ENCODE measurements at places on chromosomes 13 and 19.

- no peak for DNase-seq
Observed at GRCh38 chr19:2945575-2946184, 909 bp upstream of the ZNF77 start.

DNA sequence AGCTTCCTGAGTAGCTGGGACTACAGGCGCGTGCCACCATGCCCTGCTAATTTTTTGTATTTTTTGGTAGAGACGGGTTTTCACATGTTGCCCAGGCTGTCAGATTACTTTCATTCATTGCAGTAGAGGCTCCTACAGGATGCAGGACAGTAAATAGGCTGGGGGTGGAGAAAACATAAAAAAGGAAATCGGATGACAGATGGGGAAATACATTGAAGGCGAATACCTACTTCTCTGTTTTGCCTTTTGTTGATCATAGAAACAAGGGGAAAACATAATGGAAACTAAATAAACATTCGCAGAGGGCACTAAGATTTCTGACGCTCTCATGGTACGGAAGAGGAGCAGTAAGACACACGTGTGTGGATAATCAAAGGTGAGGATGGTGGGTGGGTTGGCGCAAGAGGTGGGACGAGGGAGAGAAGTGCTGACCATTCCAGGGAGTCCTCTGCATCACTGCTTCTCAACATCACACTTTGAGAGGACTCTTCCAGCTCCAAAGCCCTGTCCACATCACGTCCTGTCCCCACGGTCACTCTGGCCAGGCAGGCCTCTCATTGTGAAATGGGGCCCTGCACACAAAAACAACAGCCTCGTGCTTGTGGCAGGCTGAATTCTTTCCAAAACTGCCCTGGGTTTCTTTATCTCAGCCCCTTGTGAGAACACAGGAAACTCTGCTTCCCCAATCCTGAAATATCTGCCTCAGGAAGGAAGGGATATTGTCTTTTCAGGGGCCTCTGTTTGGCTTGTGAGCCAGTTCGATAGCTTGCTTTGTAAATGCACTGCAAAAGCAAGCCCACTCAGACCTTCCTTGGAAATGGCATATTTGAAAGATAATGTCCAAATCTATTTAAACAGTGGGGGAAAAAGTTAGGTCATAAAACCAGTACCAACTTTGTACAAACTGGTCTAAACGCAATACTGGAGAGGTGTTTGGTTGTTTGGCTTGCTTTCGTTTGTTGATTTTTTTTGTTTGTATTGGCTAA, 188.5 kb downstream of the FOXO1 start:
- DNase-seq = no peak

GRCh38 chr13:53126841-53127245, 98.2 kb downstream of the OLFM4 start:
- DNase-seq = peak; percentile 97

GRCh38 chr13:106277484-106278154, 257.8 kb downstream of the EFNB2 start:
- no peak for DNase-seq

DNA sequence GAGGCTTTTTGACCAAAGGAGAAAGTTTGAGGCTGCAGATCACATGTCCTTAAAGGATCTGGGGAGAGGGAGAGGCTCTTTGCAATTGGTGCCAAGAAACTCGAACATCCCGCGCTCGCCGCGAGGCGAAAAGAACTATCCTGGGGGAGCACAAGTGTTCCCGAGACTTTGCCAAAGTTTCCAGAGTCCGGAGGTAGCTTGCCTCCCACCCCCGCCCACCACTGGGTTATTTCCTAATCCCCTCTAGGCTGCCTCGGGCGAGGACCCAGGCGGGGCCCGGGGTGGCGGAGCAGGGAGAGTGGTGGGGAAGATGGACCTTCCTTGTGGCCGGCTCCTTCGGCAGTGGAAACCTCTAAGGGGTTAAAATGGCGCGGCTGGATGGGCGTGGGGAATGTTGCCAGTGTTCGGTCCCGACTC, 114.5 kb downstream of the KCNRG start:
- DNase-seq = no peak

DNA sequence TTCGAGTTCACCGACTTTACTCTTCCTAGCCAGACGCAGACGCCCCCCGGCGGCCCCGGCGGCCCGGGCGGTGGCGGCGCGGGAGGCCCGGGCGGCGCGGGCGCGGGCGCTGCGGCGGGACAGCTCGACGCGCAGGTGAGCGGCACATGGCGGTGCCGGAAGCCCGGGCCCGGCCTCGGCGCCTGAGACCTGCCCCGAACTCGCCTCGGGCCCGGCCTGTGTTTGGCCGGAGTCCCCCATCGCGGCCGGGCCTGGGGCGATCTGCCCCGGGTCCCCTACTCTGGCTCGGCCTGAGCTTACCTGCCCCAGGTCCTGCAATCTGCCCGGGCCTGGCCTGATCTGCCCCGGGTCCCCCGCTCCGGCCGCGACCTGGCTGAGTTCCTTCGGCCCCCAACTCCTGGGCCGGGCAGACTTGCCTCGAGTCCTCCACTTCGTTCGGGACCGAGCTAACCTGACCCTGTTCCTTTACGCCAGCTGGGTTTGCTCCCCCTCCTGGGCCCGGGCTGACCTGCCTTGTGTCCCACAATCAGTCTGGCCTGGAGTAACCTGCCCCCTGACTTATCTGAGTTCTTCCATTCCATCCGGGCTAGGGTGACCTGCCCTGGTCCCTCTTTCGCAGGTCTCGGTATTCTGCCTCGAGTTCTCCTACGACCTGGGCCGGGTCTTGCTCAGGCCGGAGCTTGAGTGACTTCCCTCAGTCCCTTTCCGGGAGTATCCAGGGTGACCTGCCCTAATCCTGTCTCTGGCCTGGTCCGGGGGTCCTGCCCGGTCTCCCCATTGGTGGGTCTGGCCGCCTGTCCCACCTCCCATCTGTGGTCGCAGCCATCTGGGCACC, 764 bp downstream of the UPF1 start:
- DNase-seq = no peak

DNA sequence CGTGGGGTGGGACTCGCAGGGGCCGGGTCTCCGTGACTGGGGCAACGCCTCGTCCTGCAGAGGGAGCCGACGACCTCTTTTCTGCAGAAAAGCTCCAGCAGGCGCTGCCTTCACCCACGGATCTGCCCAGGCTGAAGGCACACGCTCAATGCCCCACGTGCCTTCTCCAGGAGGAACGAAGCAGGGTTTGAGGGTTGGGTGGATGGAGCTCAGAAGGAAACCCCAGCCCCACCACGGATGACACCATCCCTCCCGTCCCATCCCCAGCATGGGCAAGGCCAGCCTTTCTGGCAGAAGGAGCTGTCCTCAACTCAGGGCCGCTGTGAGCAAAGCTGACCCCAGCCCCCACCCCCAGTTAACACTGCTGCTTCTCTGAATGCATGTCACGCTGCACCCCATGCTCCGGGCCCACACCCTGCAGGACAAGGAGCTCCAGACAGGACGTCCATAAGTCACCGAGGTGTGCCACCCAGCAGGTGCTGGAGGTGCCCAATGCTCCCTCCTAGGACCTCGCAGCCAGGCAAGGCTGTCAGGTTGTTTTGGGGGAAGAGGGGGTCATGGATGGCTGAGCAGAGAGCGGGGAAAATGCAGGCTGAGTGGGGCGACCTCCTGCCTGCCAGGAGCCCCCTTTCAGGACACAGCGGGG, 7.4 kb downstream of the C19orf25 start:
- DNase-seq = no peak

DNA sequence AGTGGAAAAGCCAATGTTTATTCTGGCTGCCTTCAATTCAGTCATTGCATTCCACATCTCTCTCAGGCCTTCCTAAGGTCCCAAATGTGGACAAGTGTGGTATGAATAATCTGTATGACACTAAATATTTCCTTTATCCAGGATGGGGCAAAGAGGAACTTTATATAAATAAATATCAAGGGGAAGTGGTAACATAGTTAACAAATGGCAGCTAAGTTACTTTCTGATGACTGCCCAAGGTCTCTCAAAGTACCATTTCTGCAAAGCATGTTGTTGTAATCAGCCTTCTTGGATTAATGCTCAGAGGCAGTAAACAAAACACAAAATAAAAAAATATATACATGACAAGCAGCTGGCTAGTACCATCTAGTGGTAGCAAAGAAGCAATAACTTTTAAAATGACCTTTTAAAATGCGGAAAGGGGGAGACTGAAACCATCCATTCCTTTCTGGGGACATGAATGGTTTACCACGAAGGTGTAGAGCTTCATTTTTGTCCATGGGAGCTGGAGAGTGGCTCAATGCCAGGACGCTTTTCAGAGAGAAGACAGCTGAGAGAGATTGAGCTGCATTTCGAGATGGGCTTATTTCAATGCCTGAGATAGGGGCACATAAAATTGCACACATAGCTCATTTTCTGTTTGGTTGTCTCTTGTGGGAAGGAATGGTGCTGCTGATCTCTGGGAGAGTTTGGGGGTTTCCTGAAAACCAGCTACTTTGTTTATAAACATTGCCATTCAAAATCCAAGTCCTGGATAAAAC, 259.2 kb downstream of the RFC3 start:
- DNase-seq = no peak

DNA sequence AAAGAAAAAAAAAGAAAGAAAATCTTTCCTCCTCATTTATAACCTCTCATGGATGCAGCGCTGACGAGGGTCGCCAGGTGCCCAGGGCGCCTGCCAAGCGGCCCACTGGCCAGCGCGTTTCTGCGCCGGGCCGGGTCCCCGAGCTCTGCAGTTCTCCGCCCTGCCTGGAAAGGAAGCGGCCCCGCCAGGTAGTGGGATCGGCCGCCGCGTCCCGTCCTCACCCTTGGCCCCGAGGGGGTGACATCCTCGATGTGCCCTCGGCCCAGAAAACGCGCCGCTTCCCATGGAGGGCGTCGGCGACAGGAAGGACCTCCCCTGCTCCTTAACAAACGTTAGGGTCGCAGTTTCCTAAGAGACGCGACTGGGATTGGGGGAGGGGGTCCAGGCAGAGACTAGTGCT, 56.9 kb downstream of the ZNF726 start:
- DNase-seq = no peak

DNA sequence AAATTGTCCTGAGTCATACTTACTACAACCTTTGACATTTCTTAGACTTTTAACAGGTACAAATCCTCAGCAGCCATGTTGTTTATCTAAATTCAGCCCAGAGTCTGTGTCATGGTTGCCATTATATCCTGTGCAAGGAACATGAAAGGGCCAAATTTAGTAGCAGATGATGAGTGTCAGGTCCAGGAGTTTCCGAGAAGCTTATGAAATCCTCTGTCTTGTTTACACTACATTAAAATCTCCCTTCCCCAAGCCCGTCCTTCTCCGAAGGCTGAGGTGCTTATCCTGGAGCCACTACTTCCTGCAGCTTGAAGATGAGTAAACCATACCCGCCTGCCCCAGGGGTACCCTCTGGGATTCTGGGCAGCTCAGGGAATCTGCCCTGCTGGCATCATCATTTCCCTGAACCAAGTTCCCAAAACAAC, 102.6 kb upstream of the SERP2 start:
- no peak for DNase-seq

GRCh38 chr13:92074658-92075057, 676.2 kb downstream of the GPC5 start:
- DNase-seq = no peak

DNA sequence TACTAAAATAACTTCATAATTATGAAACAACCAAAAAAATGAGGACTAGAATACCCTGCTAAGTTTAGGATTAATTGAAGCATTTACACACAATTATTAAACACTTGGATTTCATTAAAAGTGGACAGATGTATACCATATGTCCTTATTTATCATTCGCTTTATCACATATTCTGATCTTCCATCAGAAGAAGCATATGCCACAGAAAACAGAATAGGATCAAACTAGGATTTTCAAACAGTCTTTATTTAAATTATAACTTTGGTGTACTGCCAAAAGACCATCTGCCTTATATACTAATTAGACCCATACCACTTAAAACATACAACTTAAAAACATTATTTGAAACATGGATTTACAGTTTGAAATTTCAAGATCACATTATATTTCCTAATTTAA, 727.1 kb upstream of the KLHL1 start:
- DNase-seq = no peak

DNA sequence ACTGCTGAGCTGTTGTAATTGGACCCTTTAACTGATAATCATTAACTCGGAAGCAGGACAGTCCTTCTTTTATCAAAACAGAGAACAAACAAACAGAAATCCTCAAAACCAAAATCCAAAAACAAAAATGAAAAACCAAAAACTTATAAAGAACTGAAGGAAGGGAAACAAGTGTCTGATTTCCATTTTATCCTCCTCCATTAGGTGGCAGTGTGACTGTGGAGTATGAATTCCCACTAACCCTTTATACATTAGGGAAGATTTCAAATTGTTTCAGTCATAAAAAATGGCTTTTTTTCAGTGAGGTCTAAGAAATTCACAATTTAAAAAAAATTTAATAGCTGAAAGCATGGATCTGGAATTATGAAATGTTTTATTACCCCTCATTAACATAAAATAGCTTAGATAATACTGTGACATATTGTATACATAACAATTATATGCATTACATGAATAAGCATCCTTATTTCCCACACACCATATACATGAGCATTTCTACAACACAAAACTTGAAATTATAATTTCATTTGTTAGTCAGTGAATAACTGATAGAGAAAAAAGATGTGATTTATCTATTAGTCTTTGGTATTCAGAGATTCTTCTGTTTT, 1074.3 kb upstream of the PCDH9 start:
- DNase-seq = no peak

GRCh38 chr13:91233291-91233690, 114.2 kb upstream of the MIR17HG start:
- no peak for DNase-seq

DNA sequence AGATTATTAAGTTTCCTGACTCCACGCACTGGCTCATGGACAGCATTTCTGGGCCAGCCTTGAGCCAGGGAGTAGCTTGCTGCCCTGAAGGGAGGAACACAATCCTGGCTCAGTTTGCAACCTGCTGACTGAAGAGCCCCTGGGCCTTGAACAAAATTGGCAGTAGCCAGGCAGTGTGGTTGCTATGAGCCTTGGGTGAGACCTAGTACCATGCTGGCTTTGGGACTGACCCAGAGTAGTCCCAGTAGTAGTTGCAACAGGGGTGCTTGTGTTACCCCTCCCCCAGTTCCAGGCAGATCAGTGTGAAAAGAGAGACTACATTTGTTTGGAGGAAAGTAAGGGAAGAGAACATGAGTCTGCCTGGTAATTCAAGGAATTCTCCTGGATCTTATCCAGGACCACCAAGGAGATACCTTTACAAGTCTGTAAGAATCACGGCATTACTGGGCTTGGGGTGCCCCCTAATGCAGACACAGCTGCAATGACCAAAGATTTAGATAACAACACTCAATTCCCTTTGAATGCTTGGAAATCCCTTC, 22.0 kb downstream of the ITGBL1 start:
- peak; percentile 91 for DNase-seq

DNA sequence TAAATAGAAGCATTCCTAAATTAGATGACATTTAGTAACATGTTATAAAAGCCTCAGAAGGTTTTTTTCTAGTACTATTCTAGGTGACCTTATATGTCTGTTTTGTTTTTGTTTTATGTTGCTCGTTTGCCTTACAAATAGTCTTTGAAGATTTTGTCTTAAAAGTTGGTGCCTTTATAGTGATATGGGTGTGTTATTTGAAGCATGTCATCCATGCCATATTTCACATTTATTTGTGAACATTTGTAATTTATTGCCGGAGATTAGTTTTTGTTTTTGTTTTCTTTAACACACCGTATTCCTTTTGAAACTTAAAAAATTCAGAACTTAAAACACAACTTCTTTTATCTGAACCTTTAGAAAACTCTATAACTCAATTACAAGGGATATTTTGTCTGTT, 422.8 kb upstream of the PCDH9 start:
- DNase-seq = no peak

GRCh38 chr19:43784981-43785808, 4.4 kb upstream of the KCNN4 start:
- DNase-seq = no peak

Measured in fibroblast of skin of left biceps (primary cell).